ENCODE measurements at places on chromosomes 7 and 10.

GRCh38 chr10:85645926-85646711, 720.5 kb downstream of the GRID1 start:
- DNase-seq: no peak

GRCh38 chr7:91949221-91950009, 8.8 kb downstream of the AKAP9 start:
- DNase-seq: no peak

DNA sequence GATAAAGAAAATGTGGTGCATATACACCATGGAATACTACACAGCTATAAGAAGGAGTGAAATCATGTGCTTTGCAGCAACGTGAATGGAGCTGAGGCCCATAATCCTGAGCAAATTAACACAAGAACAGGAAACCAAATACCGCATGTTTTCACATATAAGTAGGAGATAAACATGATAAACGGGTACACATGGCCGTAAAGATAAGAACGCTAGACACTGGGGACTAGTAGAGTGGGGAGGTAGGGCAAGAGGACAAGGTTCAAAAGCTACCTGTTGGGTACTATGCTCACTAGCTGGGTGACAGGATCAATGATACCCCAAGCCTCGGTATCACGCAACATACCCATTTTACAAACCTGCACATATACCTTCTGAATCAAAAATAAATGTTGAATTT, 113.7 kb downstream of the CSTF2T start:
- DNase-seq: no peak

GRCh38 chr10:33134011-33134751, 176.2 kb upstream of the ITGB1 start:
- no peak for DNase-seq

DNA sequence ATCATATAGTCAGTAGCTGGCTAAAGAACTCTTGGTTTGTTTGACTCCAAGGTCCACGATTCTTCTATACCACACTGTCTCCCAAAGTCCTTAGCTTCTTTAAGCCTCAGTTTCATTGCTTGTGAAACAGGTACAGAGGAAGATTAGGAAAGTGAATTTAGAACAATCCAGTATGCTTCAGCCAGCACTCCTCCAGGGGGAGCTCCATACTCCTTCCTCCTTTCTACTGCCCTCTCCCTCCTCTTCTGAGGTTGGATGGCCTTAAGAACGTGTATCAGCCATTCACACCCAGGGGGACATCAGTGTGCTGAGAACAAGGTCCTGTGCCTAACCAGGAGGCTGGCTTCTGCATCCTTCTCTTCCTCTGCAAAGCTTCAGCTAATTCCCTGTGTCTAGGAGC, 54.8 kb upstream of the CALD1 start:
- DNase-seq: peak; percentile 11

DNA sequence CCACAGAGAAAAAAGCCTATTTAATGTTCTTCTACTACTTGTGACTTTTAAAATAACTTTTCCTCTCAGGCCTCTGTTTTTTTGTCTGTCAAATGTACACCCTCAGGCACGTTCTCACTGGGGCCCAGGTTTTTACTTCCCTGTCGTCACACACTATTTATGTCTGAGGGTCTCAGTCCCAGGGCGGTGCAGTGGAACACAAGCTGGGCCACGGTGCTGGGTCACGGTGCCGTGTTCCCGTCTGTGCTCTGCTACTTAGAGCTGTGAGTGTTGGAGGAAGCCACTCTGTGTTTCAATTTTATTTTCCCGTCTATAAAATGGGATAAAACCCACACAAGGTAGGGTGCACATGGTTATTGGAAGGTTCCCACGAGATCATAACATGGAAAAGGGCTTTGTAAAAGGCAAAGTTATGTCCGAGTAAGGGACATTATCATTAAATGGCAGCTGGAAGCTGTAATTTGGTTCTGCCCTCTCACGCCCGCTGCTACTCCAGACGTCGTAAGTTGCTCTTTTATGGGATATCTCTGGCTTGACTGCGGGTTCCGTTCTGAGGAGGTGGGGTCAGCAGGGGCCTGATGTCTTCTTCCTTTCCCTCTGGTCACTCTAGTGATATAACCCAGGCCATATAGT, 25.2 kb downstream of the ZNF775 start:
- no peak for DNase-seq

DNA sequence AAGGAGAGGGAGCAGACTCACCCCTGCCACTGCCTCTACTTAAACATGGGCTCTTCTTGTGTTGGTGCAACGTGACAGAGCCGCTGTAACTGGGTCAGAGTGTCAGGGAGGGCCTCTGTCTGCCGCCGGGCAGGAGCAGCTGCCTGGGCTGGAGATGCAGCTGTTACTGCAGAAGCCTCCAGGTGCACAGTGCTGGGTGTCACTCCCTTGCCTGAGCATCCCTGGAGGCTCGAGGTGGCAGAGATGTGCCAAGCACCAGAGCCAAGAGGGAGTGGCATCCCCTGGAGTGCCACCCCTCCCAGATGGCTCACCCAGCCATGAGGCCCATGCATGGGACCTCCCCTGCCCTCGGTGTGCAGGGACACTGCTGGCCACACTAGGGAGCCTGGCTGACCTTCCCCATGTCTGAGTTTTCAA, 145.7 kb downstream of the PRPF18 start:
- no peak for DNase-seq

DNA sequence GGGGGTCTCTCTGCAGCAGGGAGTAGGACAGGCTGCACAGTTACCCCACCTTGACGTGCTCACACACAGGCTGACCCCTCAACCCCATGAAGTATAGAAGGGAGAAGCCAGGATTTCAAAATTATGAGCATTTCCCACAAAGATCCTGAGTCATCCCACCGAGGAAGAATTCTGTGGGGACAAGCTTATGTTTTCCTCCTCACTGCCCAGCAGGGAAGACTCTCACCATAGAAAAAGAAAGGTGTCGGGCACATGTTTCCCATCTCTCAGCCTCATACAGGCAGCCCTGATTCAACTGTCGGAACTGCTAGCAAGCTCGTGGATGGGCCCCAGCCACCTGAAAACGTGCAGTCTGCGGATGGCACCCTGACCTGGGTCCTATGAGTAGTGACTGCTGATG, 499.7 kb upstream of the MKI67 start:
- DNase-seq: no peak

DNA sequence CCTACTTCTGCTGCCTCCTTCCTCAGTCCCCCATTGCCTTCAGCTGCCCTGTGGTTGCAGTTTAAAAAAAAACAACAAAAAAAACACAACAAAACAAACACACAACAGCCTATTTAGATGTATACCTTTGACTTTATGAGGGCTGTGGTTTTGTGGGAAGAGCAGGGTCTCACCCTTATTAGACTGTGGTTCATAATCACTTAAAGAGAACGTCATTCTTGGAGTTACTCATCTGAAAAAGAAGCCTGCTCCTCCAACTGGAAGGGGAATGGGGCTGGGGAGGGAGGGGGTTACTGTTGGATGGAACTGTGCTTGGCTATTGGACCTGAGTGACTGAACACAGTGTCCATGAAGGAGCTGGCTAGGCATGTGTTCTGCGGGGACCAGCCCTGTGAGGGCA, 48.1 kb downstream of the SDK1 start:
- DNase-seq: no peak

DNA sequence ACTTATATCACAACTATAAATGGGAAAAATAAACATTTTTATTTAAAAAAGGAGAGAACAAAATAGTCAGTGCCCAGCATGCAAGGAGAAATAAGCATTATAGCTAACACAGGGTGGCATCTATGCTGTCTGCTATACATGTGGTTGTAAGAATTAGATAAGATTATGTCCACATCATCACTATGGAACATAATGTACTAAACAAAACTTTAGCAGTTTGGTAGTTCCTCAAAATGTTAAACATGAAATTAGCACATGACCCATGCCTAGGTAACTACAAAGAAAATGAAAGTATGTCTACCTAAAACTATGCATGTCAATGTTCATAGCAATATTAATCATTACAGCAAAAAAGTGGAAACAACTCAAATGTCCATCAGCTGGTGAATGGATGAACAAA, 28.7 kb upstream of the RUFY2 start:
- DNase-seq: peak; percentile 18

GRCh38 chr7:152862856-152863255, 103.3 kb downstream of the ACTR3B start:
- DNase-seq: no peak

DNA sequence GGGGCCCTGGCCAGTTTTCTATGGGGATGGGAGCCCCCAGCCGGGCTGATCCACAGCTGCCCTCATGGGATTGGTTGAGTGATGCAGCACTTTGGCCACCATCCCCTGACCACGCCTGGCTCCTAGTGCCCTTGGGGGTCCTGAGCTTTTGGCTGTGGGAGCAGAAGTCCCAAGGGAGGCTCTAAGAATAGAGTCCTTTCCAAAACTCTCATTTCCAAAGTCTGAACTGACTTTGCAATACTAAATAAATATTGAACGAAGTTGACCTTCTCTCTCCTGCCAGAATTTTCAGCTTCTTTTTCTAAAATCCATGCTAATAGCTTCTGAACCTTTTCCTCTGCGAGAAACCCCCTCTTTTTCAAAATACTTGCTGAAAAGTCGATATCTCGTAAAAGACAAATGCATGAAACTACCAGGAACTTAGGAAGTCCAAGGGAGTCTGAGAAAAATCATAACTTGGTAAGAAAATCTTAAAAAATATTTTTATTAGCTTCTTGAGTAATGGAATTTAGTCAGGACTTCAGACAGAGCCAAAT, 62.7 kb upstream of the IGFBP3 start:
- DNase-seq: no peak

DNA sequence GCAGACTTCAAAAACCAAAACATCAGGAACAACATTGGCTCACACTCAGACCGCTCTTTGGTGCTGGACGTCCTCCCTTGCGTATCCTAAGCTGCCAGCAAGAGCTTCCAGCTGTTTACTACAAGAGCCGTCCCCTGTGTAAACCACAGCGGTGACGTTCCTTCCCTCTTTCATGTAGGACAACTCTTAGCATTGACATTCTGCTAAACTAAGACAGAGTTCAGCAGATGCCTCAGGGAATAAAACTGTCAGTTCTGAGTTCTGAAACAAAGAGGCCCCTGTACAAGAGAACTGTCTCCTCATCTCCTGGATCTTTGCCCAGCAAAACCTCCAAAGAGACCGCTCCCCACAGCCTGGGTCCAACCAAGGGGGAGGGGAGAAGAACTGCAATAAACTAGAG, 57.8 kb upstream of the OPALIN start:
- no peak for DNase-seq

GRCh38 chr7:144830024-144830785, 5.6 kb downstream of the TPK1 start:
- DNase-seq: no peak

DNA sequence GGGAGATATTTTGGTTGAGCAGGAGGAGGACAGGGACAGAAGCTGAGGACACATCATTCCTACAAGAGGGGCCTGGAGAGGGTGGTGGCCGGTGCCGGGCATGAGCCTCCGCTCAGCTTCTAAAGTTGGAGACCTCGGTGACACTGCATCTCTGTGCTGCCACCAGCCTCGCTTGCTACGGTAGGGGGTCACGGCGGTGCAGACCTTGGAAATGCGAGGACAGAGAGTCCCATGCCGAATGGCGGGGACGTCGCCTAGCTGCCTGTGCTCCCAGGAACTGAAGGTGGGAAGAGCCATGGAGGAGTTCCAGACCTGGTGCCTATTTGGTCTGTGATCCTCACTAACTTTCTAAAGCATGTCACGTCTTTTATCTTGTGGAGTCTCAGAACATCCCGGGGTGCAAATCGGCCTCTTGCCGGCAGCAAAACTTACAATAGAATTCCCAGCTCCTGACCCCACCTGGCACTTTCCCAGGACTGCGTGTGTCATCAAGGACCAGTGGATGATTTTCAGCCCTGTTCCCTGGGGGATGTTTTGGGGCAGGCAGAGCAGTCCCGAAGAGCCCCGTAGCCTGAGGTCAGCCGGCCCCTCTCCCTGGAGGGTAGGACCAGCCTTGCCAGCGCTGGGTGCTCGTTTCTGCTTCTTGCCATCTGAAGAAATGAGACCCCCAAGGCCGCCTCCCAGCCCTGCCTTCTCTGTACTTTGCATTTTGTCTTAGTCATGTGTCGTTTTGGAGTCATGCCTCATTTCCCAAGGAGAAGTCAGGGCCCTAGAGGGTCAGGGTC, 205.8 kb upstream of the SHH start:
- DNase-seq: no peak

GRCh38 chr7:9204571-9204970, 771.2 kb downstream of the NXPH1 start:
- no peak for DNase-seq

- DNase-seq: peak; percentile 79
Observed at GRCh38 chr7:66099551-66100407, 14.9 kb upstream of the CRCP start.

DNA sequence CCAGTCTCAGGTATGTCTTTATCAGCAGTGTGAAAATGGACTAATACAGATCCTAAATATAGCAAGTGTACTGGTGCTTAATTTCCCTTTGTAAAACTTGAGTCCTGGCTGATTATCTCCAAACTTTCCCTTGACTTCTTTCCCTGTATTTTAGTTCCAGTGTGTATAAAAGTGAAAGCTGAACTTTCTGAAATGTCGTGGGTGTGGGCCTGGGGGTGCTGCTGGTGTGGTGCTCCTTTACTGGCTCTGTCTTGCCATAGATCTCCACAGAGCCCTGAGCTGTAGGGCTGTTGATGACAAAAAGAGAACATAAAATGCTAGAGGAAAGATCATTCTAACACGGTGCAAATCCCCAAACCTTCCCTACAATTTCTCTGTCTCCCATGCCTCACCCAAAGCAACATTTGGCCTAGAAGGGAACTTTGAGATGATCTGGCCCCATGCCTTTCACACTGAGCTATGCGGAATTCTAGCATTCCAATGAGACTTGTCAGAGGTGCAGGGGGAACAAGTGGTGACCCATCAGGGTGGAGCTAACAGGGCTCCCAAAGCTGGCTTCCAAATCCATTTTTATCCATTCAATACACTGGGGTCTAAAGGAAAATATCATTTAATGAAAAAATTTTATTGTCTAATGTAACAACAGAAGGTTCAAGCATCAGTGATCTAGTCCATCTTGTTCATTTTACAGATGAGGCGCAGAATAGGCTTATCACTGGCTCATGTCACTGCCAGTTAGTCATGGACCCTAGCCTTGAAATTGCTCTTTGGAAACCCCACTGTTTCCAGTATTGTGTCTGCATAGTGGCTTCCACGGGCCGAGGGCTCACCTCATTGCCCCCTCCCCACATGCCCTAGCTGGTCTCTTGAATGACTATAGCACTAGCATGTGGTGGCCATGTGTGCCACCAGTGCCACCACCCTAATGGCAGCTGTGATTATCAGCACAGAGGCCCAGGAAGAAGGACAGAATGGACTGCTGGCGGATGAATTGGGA, 1000.9 kb downstream of the LRMDA start:
- no peak for DNase-seq

GRCh38 chr7:19104811-19105210, 12.6 kb downstream of the TWIST1 start:
- no peak for DNase-seq

Measured in AML-193 (cell line).